HS-5 (cell line): ENCODE measurements at places on chromosomes 12 and 14.

DNA sequence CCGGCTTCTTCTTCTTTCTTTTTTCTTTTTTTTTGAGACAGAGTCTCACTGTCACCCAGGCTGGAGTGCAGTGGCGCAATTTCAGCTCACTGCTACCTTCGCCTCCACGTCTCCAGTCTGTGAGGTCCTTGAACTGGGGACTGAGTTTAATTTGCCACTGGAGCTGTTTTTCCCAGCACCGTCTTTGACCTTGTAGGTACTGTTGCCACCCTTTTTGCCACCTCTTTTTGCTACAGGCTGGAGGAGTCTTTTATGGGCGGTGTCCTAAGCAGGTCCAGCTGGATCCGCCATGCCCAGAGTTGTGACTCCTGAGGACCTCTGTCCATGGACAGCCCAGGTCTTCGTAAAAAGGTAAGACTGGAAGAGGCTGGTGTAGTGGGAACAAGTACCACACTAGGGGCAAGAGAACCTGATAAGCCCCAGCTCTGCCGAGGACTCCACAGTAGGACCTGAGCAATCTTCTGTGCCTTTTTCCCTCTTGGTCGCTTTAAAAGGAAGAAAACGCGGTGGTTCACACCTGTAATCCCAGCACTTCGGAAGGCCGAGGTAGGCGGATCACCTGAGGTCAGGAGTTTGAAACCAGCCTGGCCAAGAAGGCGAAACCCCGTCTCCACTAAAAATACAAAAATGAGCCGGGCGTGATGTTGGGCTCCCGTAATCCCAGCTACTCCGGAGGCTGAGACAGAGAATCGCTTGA, 946 bp downstream of the RNU4-2 start:
- no peak for DNase-seq

DNA sequence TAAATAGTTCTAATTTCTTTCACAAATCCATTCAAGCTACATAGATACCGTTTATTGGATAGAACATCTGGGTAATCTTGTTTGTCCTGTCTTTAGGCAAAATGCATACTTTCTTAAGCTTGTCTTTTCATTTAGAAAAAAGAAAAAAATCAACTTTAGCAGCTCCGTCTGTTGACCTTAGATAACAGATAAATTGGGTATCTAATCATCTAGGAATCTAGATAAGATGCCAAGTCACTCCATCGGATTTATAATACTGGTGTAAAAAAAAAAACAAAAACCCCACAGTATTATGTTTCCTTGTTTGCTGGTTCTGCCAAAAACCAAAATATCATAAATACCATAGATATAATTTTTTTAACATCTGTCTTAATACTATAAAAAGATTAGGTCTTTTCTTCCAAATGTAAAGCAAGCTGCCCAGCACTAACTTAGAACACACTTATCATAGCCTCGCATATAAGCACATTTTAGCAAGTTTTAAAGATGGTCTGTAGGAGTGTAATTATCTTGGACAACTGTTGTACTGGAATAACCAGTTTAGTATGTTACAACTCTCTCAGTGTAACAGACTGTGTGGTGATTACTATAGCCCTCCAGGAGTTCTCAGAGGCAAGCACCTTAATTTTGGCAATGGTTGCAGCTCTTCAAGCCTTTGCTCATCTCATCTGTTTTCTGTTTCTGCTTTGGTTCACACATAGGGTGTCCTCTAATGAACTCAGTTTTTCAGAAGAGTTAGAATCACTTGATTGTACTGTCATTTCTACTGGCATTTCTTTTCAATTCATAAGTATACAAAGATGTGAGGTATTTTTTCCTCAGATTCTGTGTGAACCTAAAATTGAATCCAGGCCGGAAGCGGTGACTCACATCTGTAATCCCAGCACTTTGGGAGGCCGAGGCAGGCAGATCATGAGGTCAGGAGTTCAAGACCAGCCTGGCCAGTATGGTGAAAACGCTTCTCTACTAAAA, 83.1 kb downstream of the ANO6 start:
- DNase-seq, result no peak

GRCh38 chr12:44847888-44848702, 28.0 kb downstream of the NELL2 start:
- no peak for DNase-seq

DNA sequence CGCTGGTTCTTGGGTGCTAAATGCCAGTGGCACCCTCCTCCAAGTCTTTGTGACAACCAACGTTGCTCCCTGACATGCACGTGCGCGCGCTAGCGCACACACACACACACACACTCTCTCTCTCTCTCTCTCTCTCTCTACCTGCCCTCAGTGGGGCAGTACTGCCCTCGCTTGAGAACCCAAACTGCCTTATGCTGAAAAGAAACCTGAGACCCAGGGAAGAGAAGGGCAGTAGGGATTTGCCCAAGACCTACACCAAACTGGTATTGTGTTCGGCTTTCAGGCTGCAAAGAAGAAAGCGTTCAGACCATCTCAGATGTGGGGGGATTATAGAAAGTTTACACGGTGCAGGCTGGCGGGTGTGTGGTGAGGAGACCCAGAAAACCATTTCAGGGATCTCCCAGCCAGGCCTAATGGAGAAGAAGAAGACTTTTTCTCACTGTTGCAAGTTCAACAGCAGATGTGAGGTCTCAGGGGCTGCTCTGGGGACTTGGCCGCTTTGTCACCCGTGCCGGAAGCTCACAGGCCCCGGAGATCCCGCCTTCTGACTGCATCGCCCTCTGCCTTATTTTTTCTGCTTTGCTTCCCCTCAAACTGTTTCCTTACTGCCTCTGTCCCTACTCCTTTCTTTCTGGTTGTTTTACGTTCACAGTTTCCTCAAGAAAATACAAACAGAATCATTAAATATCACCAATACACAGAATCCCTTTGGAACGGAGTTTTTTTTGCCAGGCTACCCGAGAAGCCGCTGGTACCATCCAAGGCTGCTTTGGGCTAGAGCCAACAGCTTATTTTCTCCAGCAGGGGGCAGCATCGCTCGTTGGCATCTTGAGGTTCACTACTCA, 82.4 kb downstream of the PPM1A start:
- no peak for DNase-seq

- no peak for DNase-seq
Measured at GRCh38 chr12:71763677-71764379, 9.2 kb downstream of the RAB21 start.

GRCh38 chr14:93027810-93028723, 87.7 kb downstream of the ITPK1 start:
- no peak for DNase-seq

GRCh38 chr12:103578926-103579325, 8.1 kb upstream of the STAB2 start:
- DNase-seq, result no peak

DNA sequence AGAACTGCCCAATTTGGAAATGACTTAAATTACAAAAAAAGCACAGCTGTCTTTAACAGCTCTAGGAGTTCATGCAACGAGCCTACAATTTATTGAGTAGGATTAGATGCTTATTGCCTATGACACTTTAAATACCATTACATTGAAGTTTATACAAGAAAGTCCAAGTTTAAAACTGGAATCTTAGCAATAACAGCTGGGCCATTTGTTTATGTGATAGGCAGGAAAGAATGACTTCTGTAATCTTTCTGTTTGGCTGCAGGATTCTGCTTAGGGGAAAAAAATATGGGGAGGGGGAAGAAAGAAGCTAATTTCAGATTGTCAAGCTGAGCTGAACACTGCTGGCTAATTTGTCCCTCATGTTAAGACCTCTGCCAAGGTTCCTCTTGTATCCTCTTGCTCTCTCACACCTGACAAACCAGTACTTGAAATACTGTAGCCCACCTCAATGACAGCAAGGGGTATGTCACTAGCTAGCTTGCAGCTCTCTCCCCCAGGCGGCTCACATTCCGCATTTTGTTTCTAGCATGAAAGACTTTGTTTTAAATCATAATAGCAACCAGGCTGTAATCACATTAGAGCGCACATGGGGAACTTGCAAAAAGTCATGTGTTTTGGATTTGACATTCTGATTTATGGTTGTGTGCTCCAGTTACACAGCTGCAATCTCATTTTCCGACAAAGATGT, 384.8 kb downstream of the BMP4 start:
- DNase-seq, result no peak
